ENCODE measurements at places on chromosomes 7 and 10.

DNA sequence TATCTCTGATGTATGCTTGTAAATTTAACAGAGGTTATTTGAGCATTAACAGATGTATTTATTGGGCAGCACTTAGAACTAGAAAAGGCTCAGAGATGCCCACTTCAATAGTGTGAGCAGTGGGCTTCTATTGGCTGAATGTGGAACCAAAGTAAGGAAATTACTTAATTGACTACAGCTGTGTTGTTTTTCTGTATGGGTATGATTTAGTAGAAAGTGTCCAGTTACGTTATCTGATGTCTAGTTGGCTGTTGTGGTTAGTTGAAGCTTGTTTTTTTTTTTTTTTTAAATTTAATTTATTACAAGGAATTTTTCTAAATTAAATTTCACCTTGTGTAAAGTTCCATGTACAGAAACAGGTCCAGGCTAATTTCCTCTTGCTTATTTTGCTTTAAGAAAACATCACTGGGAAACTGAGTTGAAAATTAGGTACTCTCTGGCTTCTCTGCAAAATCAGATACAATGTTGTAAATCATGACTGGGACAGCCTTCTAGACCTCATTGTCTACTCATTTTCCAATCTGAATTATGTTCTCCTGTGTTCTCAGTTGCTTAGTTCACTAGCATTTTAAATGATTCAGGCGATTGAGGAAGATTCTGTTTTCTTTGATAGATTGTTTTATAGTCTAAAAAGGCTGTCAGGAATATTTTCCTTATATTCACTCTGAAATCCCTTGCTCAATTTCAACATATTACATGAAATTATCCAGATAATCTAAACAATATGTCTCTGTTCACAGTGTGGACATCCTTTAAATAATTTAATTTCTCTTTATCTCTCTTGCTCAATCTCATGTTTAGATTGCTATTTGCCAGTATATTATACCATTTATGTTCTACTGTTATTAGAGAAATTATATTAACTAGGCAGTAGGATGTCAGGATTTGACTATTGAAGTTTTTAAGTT is 53.0 kb downstream of the PHF14 start:
- no peak for DNase-seq

- DNase-seq = peak; percentile 4
Measured at GRCh38 chr7:43905956-43906330, 453 bp downstream of the URGCP start.

DNA sequence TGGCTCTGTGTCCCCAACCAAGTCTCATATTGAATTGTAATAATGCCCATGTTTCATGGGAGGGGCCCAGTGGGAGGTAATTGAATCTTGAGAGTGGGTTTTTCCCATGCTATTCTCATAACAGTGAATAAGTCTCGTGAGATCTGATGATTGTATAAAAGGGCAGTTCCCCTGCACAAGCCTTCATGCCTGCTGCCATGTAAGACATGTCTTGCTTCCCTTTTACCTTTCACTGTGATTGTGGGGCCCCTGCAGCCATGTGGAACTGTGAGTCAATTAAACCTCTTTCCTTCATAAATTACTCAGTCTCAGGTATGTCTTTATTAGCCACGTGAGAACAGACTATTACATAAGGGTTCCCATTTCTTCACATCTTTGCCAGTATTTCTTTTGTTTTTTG is 97.1 kb upstream of the CPXM2 start:
- DNase-seq = no peak

DNA sequence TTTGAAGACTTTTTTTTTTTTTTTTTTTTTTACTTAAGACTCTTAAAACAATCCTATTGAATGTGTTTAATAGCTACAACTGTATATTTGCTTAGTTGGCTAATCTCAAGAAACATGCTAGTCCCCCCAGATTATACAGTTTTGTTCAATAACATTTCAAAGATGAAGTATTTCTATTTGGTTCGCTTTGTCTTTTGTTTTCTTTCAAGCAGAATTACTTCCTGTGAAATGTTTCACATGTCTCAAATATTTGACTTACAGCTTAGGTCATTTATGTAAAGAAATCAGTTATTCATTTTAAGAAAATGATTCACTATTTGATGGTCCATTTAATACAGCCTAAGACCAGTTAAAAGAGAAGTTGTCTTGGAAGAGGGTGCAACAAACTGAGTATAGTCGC is 12.8 kb upstream of the LAMB1 start:
- no peak for DNase-seq

GRCh38 chr7:78720066-78720465 is 733.4 kb downstream of the MAGI2 start:
- no peak for DNase-seq

DNA sequence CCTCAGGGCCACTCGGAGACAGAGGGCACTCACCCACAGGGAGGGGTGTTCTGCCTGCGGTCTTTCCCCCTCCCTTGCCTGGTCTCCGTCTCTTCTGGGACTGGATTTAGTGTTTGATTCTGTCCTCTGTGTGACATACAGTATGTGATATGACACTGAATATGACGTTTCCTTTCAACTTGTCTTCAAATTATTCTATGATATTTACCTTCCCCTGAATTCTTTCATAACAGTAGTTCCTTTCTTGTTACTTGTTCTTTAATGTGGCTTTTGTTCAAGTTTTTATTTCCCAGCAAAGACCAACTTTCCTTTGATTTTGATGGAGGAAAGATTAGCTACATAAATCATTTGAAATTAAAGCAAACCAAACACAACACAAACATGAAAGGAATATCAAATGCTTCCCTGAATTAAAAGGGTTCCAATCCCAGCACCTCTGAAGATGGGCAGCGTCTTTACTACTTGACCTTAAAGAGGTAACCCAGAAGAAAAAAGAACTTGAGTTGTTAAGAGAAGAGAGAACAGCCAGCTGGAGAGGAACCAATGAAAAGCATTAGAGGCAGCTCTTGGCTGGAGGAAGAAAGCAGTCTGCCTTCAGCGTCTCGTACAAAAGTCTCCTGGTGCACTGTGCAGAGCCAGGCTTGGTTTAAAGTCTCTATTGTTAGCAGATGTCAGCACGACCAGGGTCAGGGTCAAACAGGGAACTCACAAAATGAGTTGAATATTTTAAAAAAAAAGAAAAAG is 18.3 kb upstream of the RHEB start:
- no peak for DNase-seq

- no peak for DNase-seq
Measured at GRCh38 chr7:80934321-80934720, 15.5 kb upstream of the SEMA3C start.

- no peak for DNase-seq
Measured at GRCh38 chr7:81260152-81260551, 341.3 kb upstream of the SEMA3C start.

DNA sequence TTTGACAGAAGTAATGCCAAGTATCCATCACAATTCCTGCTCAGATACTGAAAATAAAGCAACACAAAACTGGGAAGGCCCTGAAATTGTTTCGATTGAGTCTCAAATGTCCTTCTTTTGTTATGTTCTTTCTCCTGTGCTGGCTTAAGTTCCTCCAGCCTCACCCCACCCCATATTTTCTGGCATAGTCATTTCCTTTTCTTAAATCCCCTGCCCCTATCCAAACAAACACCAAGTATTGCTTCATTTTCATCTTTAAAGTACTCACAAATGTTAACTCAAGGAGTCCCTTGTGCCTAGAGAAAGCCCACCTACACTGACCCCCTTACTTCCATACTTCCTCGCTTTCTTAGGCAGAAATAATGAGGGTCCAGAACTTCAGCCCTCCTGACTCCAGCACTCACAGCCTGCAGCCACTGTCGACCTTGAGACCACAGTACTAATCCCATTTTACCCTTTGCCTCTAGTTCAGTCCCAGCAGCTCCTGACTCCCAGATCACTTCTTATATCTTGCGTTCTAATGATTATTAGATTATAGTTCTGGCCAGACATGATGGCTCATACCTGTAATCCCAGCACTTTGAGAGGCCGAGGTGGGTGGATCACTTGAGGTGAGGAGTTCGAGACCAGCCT is 73.2 kb upstream of the ST8SIA6 start:
- no peak for DNase-seq

- DNase-seq = no peak
Measured at GRCh38 chr7:156989766-156990535, 20.5 kb downstream of the MNX1 start.

GRCh38 chr10:51654918-51655317 is 44.5 kb downstream of the CSTF2T start:
- DNase-seq = no peak

DNA sequence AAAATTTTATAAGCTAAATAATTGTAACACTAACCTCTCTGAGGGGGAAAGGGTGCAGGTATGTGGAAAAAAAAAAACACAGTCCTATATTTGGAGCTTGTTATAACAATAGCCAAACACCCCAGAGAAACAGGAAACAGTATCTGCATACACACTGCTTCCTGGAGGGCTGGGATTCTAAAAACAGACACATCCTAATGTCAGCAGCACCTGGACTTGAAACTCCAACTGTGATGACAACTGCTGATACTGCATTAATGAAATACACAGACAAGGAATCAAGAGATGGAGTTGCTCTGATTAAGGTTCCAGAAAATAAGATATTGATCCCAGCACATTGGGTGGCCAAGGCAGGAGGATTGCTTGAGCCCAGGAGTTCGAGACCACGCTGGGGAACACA is 9.3 kb downstream of the DAGLB start:
- DNase-seq = no peak

DNA sequence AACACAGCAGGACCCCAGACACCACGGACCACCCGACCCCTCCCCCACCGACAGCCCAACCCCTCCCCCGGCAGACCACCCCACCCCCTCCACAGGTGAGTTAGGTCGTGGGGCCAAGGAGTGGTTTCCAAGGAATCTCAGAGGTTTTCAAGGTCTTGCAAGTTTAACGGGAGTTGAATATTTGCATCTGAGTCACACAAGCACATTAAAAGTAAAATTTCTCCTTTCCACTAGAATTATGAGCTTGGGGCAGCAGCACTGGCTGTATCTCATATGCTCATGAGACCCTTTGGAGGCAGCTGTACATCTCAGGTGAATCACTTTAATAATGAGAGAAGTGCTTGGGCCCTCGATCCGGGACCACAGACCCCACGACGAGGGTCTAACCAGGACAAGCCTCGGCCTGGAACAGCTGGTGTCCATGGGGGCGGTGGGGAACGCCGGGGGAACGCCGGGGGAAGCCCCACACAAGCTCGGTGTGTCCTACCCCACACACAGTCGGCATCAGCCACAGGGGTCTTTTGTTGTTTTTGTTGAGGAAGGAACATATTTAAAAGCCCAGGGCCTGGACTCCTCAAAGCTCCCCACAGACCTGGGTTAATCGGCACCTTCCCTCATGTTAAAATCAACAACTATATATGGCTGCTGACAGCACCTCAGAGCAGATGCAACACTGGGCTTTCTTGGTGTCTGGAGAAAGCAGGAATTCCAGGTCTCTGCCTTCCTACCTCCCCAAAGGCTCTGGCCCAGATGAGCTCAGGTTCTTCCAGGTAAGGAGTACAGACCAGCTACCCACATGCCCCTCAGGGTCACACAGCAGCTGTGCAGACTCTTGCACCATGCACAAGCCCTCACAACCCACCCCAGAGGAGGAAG is 130.3 kb downstream of the DIP2C start:
- DNase-seq = no peak

DNA sequence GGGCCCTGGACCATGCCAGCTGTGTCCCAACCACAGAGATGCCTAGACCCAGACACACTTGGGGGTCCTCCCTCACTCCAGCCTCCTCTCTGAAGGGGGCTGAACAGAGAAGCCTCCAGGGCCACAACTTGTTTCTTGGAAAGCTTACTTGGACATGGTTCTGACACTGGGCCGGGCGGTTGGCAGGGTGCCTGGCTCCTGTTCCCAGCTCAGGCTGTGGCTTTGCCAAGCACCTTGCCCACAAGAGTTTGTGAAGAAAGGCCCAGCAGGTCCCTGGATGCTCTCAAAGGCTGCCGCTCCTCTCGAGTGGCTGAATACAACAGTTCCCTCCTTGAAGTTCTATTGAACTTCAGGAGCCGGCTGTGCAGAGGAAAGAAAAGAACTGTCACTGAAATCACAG is 181.6 kb downstream of the PTPN20 start:
- no peak for DNase-seq

DNA sequence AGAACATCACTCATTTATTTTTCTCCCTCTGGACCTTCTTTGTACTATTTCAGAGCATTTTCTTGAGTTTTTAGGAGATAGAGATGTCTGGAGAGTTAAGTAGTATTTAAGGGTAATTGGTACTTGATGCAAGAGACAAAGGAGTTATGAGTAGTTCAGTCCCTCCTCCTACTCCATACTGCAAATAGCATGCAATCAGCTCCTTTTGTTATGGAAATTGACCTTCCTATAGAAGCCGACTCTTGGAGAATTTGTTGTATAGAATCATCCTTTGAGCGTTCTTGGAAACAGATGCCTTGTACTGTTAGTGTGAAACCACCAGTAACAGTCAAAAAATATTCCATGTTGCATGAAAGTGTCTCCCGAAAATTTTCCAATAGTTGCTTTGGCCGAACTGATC is 428.2 kb upstream of the GALNT17 start:
- no peak for DNase-seq

DNA sequence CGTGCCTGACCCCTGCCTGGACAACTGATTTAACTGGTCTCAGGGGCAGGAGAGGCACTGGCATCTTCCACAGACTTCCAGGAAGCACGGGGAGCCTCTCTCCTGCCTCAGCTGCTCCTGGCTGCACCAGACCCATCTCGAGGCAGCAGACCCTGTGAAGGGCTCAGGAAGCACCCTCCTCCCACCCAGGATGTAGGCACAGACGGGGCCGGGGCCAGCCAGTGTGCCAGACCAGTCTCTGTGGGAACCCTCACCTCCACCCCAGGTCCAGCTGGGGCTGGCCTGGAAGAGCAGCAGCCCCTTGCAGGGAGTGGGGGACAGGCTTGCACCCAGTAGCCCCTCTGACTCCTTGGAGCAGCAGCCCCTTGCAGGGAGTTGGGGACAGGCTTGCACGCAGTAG is 56.3 kb downstream of the RASGEF1A start:
- no peak for DNase-seq

- no peak for DNase-seq
Measured at GRCh38 chr7:475425-475728, 44.3 kb downstream of the PDGFA start.

GRCh38 chr7:2110610-2111396 is 121.9 kb downstream of the MAD1L1 start:
- DNase-seq = no peak

DNA sequence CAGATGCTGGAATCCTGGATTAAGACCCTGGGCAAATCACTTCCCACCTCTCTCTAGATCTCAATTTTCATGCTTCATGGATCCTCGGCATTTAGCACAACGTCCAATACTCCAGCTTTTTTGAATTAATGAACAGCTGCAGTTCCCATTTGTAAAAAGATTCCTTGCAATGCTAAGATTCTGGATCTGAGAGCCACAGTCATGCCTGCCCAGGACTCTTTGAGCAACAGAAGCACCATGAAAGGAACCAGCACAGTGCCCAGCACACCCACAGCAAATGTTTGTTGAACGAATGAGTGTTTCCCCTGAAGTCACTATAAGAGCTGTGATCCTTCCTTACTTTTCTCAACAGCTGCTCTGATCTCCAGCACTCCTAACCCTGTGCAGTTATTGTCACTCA is 20.8 kb upstream of the DDIT4 start:
- no peak for DNase-seq

DNA sequence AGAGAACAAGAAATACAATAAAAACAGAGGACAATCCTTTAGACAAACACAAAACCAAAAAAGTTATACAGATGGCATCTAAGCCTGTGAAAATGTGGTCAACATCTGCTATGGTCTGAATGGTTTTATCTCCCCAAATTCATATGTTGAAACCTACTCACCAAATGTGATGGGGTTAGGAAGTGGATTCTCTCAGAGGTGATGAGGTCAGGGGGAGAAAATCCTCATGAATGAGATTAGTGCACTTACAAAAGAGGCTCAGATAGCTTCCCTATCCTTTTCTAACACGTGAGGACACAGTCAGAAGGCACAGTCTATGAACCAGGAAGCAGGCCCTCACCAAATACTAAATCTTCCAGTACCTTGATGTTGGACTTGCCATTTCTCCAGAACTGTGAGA is 147.8 kb upstream of the GPR22 start:
- no peak for DNase-seq
